ENCODE measurements at places on chromosomes 3 and 15.

GRCh38 chr15:72865486-72865885, 81.9 kb upstream of the ADPGK start:
- DNase-seq, result no peak

DNA sequence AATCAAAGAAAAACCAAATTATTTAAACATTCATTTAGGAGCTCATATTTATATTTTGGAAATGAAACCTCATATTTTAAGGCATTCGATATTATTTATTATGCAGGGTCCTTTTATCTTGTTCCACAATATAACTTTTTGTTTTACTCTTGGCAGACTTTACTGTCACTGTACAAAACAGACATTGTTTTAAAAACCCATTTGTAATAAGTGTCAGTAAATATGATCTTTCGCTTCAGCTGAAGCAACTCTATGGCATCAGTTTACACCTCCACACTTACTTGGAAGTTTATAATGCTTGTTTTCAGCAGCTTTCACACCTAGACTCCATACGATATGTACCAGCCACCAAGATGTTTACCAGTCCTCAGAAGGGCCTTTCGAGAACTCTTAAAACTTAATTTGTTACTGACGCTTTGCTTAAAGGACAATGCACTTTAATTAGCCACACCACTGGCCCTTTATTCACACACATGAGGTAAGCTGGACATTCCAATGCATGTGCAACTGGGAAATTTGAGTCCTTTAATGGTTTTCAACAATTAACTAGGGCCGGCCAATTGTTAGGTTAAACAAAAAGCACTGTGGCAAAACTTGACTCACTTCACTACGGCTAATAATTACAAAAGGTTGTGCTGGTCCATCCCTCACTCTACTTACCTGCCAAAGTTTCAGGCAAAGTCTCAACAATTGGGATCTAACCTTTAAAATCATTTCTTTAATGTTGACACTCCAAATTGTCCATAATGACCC, 16.7 kb downstream of the WWTR1 start:
- no peak for DNase-seq

- no peak for DNase-seq
Measured at GRCh38 chr15:42911058-42911592, 9.5 kb downstream of the TTBK2 start.

- no peak for DNase-seq
Measured at GRCh38 chr3:194328053-194328657, 23.0 kb downstream of the CPN2 start.

DNA sequence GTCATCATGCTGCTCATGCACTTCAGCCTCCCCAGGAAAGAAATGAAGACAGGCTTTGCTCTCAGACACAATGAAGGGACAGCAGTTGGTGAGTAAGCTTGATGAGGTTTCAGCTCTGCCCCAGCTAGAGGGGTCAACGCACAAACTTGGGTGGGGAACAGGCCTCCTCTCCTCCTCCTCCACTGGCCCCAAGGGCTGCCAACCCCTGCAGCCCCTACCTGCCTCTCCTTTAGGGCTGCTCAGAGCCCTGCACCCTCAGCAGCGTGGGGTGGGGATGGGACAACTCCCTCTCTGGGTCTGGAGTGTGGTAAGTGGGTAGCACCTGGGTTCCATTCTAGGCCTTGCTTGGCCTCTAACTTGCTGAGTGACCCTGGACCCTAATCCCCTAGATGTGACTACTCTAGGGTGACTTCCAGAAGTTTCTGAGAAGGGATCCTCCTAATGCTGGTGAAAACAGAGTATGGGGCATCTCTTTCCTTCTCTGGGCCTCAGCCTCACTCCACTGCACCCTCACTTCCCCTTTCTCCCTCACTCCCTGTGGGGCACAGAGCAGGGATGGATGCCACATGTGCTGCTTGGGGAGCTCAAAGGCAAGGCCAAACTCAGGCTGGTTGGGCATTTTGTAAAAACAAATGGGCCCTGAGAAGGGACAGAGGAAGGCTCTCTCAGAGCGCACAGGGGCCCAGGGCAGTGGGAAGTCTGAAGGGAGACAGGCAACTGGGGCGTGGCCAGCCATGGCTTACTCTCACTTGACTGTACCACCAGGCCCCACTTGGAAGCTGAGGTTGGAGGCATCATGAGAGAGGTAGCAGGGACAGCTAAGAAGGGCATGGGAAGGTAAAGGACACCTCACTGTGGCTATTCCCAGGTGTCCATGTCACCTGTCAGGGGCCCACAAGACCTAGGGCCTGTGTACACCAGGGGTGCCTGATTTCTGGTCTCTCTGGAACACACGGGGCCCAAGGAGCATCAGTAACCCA, 64.0 kb downstream of the SYNM start:
- DNase-seq, result no peak

DNA sequence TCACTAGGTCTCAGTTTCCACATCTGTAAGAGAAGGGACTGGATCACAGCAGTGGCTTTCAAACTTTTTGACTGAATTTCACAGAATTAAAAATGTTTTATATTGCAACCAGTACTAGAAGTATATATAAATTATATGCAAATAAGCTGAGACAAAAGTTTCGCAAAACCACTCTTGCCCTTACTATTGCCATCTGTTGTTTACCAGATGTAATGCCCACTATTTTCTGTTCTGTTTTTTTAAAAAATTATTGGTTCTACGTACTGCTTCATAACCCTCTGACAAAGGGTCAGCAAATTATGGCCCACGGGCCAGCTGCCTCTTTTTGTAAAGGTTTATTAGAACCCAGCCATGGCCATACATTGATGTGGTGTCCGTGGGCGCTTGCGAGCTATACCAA, 44.8 kb downstream of the PDIA5 start:
- DNase-seq, result no peak

- DNase-seq, result no peak
Measured at GRCh38 chr15:37372064-37372463, 271.7 kb upstream of the MEIS2 start.

- DNase-seq, result no peak
Measured at GRCh38 chr15:65551183-65551582, 20.9 kb downstream of the HACD3 start.

DNA sequence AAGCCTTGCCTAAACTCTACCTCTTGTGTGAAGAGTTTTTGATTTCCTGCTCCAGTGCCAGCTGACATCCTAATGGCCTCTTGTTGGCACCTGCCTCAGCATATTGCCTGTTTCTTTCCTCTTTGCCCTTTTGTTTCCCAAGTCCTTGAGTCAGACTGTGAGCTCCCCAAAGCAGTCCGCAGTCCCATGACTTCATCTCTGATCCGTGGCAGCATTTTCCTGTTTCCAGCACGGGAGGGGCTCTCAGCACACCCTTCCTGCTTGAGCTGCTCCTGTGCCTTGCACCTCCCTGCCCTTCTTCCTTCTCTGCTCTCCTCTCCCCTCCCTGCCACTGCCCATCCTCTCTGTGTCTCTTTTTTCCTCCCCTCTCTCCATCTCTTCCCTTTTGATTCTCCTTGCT, 179.6 kb downstream of the EPHB1 start:
- DNase-seq, result no peak

- DNase-seq, result no peak
Measured at GRCh38 chr3:114466816-114467215, 173.0 kb downstream of the TIGIT start.

DNA sequence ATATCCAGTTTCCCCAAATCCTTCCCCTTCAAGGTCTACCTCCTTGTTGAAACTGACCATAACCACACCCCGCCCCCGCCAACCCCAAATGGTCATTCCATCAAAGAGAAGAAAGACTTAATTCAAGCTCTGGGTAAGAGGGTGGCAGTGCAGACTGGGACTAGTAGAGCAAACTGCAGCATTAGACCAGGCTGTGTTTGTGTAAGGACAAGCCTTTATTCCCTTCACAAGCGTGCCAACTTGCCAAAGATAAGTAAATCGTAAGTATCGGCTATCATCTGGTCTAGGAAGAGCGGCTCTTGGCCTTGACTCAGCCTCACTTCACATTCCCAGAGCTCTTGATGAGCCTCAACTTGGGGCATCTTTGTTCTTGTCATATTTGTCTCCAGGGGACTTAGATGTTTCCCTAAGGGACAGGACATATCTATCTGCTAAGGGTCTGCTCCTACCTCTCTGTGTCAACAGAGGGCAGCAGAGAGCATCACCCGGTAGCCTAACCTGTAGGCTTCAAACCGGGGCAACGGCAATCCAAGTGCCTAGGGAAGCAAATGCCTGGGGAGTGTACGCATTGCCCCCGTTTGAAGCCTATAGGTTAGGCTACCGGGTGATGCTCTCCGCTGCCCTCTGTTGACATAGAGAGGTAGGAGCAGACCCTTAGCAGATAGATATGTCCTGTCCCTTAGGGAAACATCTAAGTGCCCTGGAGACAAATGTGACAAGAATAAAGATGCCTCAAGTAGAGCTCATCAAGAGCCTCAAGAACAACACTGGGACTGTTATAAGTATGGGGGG, 8.9 kb upstream of the MAP3K13 start:
- DNase-seq, result peak; percentile 64

DNA sequence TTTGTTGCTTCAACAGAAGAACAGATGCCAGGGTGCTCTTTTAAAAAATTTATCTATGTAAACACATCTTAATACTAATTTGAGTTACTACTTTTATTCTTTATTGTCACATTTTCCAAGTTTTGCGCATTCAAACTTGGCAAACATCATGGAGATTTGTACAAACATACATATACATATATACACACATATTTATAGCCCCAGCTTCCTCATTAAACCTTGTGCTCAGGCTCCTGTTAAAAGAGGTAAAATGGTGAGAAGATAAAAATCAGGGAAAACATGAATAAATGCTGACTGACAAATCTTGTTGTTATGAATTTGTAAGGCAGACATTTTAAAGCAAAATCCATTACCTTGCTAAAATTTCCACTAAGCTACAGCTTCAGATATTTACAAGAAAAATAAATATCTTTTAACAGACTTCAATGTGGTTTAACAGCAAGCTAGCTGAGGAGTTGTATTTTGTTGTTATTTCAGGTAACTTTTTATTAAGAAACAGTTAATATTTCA, 27.1 kb downstream of the CDV3 start:
- DNase-seq, result no peak

DNA sequence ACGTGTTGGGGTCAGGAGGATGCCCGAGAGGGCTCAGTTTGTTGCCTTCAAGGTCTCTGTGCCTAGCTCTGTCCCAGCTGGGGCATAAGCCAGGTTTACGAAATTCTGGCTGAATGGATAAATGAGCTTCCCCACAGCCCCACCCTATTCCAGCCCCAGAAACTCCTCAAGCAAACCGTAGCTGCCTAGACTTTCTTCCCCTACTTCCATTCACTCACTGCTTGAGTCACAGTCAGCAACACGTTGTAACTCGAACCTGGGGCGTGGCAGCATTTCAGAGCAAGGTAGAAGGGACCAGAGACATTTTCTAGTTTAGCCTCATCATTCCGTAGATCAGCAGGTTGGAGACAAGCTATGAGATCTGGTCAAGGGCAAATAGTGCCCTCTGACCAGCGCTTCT, 24.2 kb downstream of the NMNAT3 start:
- DNase-seq, result no peak

GRCh38 chr3:114624571-114625181, 330.8 kb downstream of the TIGIT start:
- DNase-seq, result no peak

GRCh38 chr15:77120576-77120975, 49.7 kb upstream of the TSPAN3 start:
- DNase-seq, result no peak

- DNase-seq, result no peak
Measured at GRCh38 chr3:106183762-106184391, 315.1 kb upstream of the CBLB start.

GRCh38 chr3:72186400-72186855, 401.5 kb upstream of the PROK2 start:
- DNase-seq, result no peak

- DNase-seq, result no peak
Measured at GRCh38 chr3:42053476-42053875, 37.7 kb upstream of the TRAK1 start.

- no peak for DNase-seq
Measured at GRCh38 chr3:25478964-25479726, 51.1 kb downstream of the RARB start.

GRCh38 chr15:63070681-63071129, 28.2 kb downstream of the TPM1 start:
- DNase-seq, result no peak

GRCh38 chr3:129558772-129559564, 16.0 kb downstream of the H1-8 start:
- DNase-seq, result no peak

- peak; percentile 14 for DNase-seq
Measured at GRCh38 chr3:181700168-181701087, 11.3 kb upstream of the SOX2 start.

DNA sequence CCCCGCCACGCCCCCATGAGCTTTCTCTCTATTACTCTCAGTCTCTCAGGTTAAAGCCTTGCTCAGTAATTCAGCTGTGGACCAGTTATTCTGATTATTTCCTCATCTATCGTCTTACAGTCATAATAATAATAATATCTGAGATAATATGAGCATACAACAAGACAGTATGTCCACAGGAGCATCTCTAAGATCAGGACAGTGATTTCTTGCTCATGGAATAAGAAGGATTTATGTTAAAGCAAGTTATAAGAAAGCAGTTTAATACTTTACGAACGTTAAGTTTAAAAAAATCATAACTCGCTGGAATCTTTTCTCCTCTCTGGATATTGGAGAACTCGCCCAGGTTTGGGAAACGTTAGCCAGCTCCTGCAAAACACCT, 643 bp upstream of the LMCD1 start:
- DNase-seq, result no peak

DNA sequence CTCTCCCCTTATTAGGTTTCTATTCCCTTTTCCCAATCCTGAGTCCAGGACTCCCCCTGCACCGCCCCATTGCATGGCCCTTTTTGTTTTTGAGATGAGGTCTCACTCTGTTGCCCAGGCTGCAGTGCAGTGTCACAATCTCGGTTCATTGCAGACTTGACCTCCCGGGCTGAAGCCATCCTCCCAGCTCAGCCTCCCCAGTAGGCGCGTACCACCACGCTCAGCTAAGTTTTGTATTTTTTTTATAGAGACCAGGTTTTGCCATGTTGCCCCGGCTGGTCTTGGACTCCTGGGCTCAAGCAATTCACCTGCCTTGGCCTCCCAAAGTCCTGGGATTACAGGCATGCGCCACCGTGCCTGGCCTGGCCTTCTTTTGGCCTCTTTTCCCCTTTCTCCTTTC, 29.3 kb downstream of the PDIA5 start:
- no peak for DNase-seq

GRCh38 chr3:169150920-169151319, 512.6 kb downstream of the MECOM start:
- DNase-seq, result no peak

GRCh38 chr3:183895296-183895695, 10.6 kb upstream of the PARL start:
- no peak for DNase-seq

- DNase-seq, result no peak
Measured at GRCh38 chr3:96266395-96267190, 547.8 kb upstream of the EPHA6 start.

- no peak for DNase-seq
Measured at GRCh38 chr3:169493521-169494141, 169.9 kb downstream of the MECOM start.

DNA sequence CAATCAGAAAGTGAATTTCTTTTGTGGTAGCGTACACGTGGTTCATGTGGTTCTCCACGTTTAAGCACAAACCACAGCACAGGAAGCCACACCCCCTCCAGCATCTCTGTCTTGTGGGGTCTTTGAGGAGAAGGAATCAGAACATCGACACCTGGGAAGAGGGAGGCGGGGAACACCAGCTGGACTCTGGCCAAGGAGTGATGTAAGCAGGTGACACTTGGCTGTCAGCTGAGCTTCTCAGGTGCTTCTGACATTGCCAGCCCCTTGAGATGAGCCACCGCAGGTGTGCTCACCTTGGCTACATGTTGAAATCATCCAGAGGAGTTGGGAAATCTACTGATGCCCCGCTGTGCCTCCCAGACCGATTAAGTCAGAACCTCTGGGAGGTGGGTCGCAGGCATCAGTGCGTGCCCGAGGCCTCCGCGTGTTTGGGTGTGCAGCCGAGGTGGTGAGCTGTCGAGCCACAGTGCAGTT, 85.0 kb downstream of the FAM81A start:
- no peak for DNase-seq

Measured in activated CD4-positive, alpha-beta T cell treated with anti-CD3 and anti-CD28 coated beads for 24 hours (primary cell).